GM12865 (cell line): ENCODE measurements at places on chromosomes 12 and 14.

- DNase-seq, result peak; percentile 65
These were observed 107.0 kb downstream of the PTCSC3 start for GRCh38 chr14:36069535-36069900.

DNA sequence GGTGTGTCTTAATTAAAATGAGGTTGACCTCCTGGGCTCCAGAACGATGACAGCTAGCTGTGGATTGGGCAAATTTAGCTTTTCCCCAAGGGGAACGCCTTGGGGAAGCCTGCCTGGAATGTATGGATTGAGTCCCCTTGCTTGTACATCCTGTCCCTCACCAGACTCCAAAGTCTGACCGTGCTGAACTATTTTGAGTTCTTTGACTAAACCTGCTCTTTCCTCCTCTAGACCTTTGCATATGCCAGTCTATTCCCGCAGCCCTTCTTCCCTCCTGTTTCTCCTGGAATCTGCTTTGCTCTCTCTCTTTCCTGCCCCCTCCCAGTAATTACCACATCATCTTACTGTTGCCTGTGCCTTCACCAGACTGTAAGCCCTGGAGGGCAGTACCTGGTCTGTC lies 11.5 kb upstream of the KDM2B start:
- DNase-seq, result no peak

- DNase-seq, result no peak
These were observed 47.8 kb downstream of the ADGRD1 start for GRCh38 chr12:131001493-131001892.

DNA sequence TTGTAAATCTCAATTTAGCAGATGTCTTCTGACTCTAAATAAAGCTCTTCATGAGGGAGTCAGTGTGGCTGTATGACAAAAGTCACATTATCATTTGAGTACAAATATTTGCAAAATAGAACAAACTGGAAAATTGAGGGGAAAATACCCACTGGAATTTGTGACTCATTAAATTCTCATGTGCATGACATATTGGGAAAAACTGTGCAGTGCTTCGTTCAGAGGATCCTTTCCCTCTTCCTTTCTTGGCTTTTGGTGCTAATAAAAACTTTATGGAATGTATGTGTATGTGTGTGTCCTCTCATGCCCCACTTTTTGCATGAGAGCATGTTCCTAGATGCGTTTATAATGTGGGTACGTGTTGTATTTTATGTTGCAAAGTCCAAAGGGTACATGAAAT lies 267.8 kb downstream of the KTN1 start:
- DNase-seq, result no peak

DNA sequence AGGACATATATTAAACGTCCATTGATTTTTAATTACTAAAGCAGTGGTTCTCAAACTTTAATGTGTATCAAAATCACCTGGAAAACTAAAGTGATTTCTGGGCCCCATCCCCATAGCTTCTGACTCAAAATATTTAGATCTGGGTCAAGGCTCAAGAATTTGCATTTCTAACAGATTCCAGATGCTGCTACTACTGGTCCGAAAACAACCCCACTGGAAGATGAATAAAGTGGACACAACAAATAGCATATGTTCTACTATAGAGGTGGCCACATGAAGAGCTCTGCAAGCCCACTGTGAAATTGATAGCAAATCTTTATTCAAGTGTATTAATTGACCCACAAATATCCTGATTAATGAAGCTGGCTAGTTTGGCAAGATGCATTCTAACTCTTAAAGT lies 69.4 kb downstream of the SPATA7 start:
- DNase-seq, result no peak

GRCh38 chr14:63435838-63436237 lies 107.3 kb downstream of the PPP2R5E start:
- DNase-seq, result peak; percentile 33

GRCh38 chr12:45166056-45166455 lies 49.8 kb upstream of the ANO6 start:
- no peak for DNase-seq
